Camera-type eye (tissue), 1 donor: ENCODE measurements at places on chromosomes 16 and 17. TPM values are rescaled to one million over a fixed set of nuclear protein-coding genes. Genes with fewer than 3 reads are reported as not detected.

Gene PRAC2
- not detected for total RNA-seq

Gene OTOP2
- total RNA-seq, result not detected

Gene FGF11
- 7.1 TPM for total RNA-seq

Gene MRM3
- 20.0 TPM for total RNA-seq

Gene GHDC
- total RNA-seq, result 38.6 TPM

Gene MAZ
- total RNA-seq, result 112 TPM

Gene CTRB2
- not detected for total RNA-seq

Gene CMTM4
- 43.5 TPM for total RNA-seq

Gene SLC25A19
- 5.2 TPM for total RNA-seq

Gene MAP3K3
- total RNA-seq, result 37.8 TPM

Gene SLC52A1
- not detected for total RNA-seq

Gene ARL5C
- 1.3 TPM for total RNA-seq

Gene ELAC2
- total RNA-seq, result 59.7 TPM

Gene NOS2
- total RNA-seq, result 1.3 TPM

Gene GRIN2C
- 7.1 TPM for total RNA-seq

Gene EPN3
- 0.82 TPM for total RNA-seq

Gene CLEC19A
- 29.2 TPM for total RNA-seq

Gene GNAO1
- 19.7 TPM for total RNA-seq

Gene CRHR1
- 20.6 TPM for total RNA-seq

Gene TACO1
- 14.3 TPM for total RNA-seq

Gene SP2
- 5.6 TPM for total RNA-seq

Gene MMP25
- total RNA-seq, result 2.1 TPM

Gene SLC12A3
- total RNA-seq, result not detected

Gene CACNG1
- 0.82 TPM for total RNA-seq

Gene FOXC2
- total RNA-seq, result 2.8 TPM

Gene ABAT
- 42.9 TPM for total RNA-seq

Gene CORO7
- 42.5 TPM for total RNA-seq

Gene CUEDC1
- total RNA-seq, result 37.1 TPM

Gene OR3A2
- total RNA-seq, result 0.38 TPM

Gene SCRN2
- 39.0 TPM for total RNA-seq
